ENCODE measurements at places on chromosomes 1 and 21. TPM values are rescaled to one million over a fixed set of nuclear protein-coding genes. Genes with fewer than 3 reads are reported as not detected.

Gene KRTAP10-6
- not detected for total RNA-seq

Gene RO60
- total RNA-seq, result 161 TPM

GRCh38 chr1:241715956-241716355 is 63.9 kb downstream of the WDR64 start:
- DNase-seq, result no peak

- DNase-seq, result no peak
These were observed 36.5 kb downstream of the YY1AP1 start for GRCh38 chr1:155651861-155652661.

- DNase-seq, result no peak
These were observed 39.9 kb downstream of the SIPA1L2 start for GRCh38 chr1:232589812-232590743.

DNA sequence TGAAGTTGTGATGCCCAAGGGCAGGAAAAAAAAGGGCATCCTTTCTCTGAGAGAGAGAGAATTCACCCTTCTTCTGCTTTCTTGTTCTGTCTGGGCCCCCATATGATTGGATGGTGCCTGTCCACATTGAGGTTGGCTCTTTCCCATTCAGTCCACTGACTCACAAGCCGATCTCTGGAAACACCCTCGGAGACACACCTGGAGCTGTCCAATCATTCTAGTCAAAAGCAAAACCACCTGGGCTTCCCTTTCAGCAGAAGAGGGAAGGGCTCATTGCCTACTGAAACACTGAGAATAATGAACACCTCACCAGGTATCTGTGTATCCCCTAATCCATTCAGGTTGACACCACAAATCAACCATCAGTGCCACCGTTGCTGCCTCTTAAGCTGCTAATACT is 103.7 kb upstream of the GNG12 start:
- peak; percentile 25 for DNase-seq

GRCh38 chr1:226691247-226691646 is 47.8 kb downstream of the ITPKB start:
- DNase-seq, result no peak

DNA sequence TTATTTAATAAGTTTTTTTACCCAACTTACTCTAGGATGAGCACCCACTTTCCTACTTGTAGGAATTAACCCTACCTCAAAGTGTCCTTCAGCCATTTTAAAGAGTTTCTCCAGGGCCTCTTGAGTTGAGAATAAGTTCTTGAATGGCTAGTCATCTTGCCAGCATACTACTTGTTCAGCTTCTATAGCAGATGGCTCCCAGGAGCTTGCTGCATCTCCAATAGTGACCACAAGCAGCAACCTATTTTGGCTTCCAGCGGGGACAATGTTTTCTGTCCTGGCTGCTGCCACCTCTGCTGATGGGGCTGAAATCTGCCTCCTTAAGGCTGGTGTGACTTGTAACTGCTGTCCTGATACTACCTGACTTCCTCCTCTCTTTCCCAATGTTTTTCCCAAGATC is 20.8 kb upstream of the PIK3R3 start:
- DNase-seq, result peak; percentile 22

- peak; percentile 34 for DNase-seq
These were observed 87.9 kb upstream of the LYST start for GRCh38 chr1:235954306-235955283.

GRCh38 chr1:177425199-177425598 is 254.4 kb downstream of the BRINP2 start:
- no peak for DNase-seq

DNA sequence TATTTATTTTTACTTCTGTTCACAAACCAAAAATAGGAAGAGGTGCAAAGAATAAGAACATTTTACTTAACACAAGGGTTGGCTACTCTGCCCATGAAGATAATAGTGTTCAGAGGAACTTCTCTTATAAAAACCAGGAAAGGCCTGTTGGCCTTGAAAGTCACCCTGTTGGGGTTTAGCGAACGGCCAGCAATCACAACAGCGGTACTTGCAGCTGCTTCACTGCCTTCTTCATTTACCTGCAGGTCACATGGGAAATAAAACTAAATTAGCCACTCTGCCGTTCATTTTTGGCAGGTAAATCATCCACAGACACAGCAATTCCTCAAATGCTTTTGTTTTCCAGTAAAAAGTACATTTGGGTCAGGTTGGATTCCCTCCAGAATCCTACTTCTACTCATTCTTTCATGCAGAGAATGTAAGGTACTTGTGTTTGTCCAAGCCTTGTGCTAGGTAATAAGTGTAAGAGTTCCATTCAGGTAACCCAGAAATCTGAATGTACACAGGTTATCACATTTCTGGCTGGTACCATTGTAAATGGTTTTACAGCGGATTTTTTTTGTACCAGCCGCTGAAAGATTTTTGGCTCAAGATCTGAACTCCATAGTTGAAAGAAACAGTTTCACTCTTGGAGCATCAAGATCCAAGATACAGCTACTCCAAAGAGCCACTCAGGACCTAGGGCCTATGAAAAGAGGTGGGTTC is 13.1 kb downstream of the SERPINC1 start:
- DNase-seq, result no peak

- no peak for DNase-seq
These were observed 10.7 kb upstream of the GPR25 start for GRCh38 chr1:200861937-200862647.

GRCh38 chr21:27740084-27740483 is 773.2 kb upstream of the ADAMTS5 start:
- DNase-seq, result no peak

All from IMR-90 (cell line).